ENCODE measurements at places on chromosomes 5 and 9.

- no peak for DNase-seq
Measured at GRCh38 chr5:163645421-163646416, 140.3 kb downstream of the MAT2B start.

DNA sequence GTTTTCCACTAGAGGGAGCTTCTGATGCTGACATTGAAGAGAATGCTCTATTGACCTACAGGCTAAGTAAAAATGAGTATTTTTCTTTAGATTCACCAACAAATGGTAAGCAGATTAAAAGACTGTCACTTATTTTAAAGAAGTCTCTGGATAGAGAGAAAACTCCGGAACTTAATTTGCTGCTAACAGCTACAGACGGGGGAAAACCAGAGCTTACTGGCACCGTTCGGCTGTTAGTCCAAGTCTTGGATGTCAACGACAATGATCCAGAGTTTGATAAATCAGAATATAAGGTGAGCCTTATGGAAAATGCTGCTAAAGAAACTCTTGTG, 764 bp downstream of the PCDHA11 start:
- no peak for DNase-seq

GRCh38 chr9:93246526-93246925, 62.6 kb downstream of the WNK2 start:
- DNase-seq = no peak

DNA sequence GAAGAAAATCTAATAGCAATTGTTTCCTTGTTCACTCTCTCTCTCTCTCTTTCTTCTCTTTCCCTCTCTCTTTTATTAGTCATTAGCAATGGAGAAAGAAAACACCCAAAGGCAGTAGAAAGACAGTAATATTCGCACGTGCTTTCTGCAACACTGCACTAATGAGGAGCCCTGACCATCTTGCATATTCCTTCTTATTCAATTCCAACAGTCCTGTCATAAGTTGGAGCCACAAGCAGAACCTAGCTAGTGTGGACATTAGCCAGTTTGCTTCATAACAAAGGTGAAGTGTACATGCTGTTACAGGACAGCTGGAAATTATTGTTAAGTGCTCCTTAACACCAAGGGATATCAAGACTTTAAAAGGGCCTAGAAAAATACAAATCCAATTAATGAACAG, 63.4 kb downstream of the TRIM32 start:
- no peak for DNase-seq

All from OCI-M1 (cell line).